ENCODE measurements at places on chromosomes 12 and 14.

GRCh38 chr14:61101803-61102548 is 120.9 kb downstream of the SLC38A6 start:
- no peak for DNase-seq

DNA sequence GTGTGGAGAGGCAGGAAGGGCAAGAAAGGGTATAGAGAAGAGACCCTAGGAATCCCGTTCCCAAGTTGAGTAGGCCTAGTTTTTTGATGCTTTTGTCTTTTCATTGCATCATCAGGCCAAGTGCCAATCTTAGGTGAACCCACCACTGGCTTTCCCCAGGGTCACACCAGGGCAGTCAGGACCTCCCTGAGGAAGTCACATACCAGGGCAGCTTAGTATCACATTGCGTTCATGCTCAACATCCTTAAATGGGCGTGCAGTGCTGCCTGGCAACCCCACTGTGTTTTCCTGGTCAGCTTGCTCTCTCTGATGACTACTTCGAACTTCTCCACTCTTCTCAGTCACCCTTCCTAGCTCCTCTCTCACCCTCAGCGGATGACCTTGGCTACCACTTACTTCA is 9.0 kb downstream of the ASIC1 start:
- no peak for DNase-seq

DNA sequence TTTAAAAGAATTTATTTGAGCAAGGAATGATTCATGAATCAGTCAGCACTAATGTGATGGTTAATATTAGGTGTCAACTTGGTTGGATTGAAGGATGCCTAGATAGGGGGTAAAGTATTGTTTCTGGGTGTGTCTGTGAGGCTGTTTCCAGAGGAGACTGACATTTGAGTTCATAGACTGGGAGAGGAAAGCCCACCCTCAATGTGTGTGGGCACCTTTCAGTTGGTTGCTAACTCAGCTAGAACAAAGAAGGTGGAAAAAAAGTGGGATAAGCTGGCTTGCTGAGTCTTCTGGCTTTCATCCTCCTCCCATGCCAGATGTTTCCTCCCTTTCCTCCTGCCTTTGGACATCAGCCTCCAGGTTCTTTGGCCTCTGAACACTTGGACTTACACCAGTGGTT is 47.2 kb downstream of the TESPA1 start:
- DNase-seq = no peak

- no peak for DNase-seq
These were observed 434.3 kb upstream of the STXBP6 start for GRCh38 chr14:25484235-25484634.

All from NCI-H774 (cell line).